ENCODE measurements at places on chromosomes 7 and 10.

DNA sequence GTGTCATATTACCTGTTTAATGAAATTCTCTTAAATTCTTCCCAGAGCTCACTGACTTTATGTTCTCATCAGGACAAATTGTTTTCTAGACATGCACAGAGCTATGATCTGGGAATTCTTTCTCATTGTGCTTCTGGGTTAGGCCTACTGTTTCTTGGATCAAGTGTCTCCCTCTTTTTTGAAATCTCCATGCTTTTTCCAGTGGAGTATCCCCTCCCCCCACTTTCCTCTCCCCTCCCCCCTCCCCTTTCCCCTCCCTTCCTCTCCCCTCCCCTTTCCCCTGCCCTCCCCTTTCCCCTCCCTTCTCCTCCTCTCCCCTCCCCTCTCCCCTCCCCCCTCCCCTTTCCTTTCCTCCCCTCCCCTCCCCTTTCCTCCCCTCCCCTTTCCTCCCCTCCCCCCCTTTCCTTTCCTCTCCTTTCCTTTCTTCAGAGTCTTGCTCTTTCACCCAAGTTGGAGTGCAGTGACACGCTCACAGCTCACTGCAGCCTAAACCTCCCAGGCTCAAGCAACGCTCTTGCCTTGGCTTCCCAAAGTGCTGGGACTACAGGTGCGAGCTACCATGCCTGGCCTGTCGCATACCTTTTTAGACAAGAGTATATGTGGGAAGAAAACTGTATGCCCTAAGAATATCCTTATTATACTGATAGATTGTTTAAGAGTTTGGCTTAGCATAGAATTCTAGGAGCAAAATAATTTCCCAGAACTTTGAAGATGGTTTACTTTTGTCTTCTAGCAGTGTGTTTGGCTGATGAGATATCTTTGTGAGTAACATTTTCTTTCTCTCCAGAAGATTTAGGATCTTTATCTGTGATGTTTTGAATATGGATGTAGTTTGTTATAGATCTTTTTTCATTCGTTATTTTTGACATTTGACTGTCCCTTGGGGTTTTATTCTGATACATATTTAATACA lies 2.5 kb downstream of the DYNC2I1 start:
- no peak for DNase-seq

GRCh38 chr10:15146366-15146765 lies 22.1 kb downstream of the NMT2 start:
- no peak for DNase-seq

DNA sequence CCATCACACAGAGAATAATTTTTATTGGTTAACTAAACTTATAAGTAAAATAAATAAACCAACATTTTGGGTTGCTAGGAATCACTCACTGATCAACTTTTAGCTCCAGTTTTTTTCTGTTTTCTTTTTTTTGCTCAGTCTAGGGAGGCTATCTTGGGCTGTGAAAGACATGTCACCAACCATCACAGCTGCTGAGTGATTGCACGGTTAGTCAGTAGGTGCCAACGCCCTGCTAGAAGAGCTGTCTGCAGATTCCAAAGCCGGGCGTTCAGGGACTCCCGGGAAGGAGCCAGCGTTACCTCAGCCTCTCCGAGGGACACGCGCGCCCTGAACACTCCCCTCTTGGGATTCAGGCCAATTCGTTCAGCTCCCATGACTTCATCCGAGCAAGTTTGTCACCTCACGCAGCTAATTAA lies 604 bp upstream of the STAM start:
- peak; percentile 59 for DNase-seq

- no peak for DNase-seq
Observed at GRCh38 chr10:3528271-3528670, 256.7 kb downstream of the KLF6 start.

DNA sequence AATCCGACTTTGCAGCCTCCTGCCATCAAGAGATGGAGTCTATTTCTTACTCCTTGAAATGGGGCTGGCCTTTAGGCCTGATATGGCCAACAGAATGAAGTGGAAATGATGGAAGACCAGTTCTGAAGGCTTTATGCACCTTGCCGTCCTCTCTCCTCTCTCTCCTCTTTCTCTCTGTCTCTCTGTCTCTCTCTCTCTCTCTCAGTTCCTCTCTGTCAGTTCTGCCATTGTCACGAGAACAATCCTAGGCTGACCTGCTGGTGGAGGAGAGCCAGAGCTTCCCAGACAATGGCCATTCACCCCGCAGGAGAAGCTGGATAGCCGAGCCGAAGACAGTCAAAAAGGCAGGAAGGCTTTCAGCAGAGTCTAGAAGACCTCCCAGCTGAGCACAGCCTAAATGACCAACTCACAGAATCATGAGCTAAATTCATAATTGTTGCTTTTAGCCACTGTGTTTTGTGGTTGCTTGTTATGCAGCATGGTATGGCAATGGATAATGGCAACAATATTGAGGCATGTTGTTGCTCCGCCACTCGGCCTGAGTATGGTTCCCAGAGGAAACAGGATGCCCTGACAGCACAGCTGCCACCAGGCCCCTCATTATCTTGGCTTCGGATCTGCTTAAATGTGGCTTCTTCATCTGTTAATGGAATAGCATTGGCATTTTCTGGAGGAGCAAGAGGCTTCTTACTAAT lies 35.5 kb downstream of the FRMPD2 start:
- no peak for DNase-seq

DNA sequence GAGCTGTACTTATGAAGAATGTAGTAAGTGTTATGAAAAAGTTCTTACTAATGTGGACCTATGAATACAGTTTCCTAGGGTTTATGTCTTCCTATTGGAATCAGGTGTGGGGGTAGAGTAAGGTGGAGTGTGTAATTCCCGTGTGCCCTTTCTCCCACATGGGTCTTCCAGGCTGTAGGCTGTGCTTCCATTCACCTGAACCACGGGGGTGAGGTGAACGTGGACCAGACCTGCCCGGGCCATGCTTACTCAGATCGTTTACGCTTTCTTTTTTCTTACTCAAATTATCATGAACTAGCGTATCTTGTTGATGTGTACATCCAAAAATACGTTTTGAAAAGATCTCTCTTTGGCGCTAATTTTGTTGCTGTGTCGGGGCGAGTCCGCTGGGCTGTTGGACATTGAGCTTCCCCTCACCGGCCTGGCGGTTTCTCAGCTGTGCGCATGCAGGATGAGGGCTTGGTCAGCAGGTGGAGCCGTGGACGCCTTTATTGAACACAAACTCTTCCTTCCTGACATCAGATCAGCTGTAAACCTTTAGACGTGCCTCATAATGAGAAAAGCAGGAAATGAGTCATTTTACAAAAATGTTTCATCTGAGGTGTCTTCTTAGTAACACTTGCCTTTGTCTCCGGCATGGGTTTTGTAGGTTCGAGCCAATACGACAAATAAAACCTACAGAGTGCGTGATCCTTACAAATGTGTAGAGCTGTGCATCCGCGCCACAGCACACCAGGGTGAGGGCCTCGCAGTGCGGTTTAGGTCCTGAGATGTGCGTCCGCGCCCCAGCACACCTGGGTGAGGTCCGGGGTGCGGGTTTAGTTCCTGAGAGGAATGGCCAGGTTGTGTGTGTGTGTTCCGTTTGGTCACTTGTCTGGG lies 53.8 kb downstream of the WDR37 start:
- peak; percentile 76 for DNase-seq

- no peak for DNase-seq
Observed at GRCh38 chr10:77421591-77421990, 216.0 kb downstream of the KCNMA1 start.

DNA sequence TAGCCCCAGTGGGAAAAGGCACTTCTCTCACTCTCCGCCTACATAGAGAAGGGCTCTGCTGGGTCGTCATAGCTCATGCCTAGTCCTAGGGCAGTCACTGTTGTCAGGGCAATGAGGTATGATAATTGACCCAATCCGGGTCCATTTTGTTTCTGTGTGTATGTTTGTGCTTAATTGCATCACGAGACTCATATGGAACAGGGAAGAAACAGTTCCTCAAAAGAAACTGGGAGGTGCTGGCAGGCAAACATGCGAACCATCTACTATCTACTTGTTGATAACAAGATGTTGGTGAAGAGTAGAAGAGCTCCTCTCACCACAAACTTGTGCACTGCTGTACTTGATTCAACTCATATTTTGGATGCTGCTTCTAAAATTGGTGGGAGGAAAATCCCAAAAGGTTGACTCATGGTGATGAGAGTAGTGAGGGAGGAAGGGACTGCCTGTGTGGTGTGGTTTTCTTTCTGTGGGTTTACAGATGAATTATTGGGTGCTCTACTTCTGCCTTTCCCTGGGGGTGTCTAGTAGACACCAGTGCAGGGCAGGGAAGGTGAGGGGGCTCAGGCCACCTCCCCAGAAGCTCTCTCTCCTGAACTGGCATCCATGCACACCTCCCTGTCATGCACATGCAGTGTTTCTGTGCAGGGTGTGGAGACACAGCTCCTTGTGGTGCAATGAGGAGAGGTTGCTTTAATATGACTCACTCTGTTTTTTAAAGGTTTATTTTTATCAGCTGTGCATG lies 29.4 kb downstream of the LSMEM1 start:
- DNase-seq = no peak

Measured in nephron progenitor cell (in vitro differentiated cells).